ENCODE measurements at places on chromosomes 2 and 18.

- DNase-seq, result no peak
Observed at GRCh38 chr2:55932843-55933242, 9.3 kb upstream of the EFEMP1 start.

DNA sequence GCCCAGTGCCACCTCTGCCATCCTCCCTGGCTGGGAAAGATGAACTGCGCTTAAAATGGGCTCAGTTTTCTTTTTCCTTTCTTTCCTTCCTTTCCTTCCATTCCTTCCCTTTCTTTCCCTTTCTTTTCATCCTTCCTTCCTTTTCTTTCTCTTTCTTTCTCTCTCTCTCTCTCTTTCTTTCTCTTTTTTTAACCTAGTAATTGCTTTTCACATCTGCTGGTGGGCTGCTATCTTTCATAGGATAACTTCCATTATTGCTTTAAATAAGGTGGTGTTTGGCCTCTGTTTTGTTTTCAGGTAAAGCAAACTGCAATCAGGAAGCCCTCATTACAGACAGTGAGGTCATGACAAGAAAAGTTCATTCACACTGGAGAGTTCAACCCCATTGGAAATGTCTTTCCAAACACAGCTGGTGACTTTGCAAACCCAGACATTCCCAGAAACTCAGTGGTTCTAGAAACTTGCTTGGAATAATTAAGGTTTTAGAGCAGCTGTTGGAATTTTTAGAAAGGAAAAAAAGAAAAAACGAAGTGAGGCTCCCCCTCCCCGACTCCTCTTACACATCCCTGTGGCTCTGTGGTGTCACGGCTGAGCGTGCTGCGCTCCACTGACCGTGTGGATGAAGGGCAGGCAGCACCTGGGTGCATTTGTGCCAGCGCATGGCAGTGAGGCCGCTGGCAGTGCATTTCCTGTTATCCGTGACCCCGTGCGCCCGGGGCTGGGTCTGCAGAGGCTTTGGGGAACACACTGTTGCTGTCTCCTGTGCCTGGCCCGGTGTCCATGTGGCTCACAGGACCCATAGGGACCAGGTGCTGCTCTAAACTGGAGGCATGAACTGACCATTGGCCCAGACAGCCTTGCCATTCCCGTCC, 76.9 kb downstream of the MBP start:
- peak; percentile 64 for DNase-seq

GRCh38 chr18:35570182-35570581, 11.4 kb upstream of the GALNT1 start:
- no peak for DNase-seq

GRCh38 chr2:55949211-55949610, 25.6 kb upstream of the EFEMP1 start:
- DNase-seq, result no peak

GRCh38 chr2:240078631-240079030, 25.3 kb upstream of the OR6B3 start:
- no peak for DNase-seq

- no peak for DNase-seq
Observed at GRCh38 chr2:200138391-200139124, 167.9 kb upstream of the SPATS2L start.

DNA sequence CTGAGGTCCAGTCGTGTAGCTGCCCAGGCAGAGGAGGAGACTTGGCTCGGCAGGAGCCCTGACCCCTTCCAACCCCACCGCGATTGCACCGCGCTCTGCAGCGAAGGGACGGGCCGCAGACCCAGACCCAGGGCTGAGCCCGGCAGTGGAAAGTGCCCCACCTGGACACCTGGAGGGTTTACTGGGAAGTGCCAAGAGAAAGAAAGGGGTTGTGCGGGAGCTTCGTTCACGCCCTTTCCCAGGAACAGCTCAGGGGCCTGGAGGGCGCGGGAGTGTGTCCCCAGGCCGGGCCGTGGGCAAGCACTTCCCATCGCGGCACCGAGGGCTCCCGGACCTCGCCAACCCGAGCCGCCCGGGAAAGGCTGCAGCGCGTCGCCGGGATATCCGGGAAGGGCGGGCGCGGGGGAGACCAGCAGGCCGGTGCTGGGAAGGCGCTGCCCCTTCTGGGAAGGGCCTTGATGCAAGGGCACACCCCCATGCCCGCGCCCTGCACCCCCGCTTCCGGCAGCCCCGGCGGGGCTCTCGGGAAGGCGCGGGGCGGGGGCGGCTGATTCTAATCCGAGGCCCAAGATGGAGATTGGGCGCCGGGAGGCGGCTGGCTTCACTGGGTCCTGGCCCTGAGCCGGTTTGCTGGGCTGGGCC, 36.1 kb upstream of the MRPL33 start:
- no peak for DNase-seq

- DNase-seq, result no peak
Observed at GRCh38 chr2:158748926-158749590, 46.1 kb upstream of the DAPL1 start.

GRCh38 chr2:239539083-239539775, 138.4 kb upstream of the HDAC4 start:
- DNase-seq, result no peak

DNA sequence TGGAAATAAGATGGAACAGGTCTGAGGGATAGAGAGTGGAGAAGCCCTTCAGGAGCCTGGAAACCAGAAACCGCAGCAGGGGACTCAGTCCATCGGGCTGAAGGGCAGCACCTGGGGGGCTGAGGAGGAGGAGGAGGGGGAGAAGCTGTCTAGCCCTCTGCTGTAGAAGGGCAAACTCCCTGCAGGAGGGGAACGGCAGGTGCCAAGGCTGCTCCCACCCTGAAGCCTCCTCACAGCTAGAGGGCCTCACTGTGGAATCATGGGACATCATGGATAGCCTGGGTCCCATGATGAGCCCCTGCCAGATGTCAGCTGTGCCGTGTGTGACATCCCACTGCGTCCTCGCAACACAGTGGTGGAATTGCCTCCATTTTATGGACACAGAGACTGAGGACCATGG, 435 bp downstream of the MYO7B start:
- no peak for DNase-seq

DNA sequence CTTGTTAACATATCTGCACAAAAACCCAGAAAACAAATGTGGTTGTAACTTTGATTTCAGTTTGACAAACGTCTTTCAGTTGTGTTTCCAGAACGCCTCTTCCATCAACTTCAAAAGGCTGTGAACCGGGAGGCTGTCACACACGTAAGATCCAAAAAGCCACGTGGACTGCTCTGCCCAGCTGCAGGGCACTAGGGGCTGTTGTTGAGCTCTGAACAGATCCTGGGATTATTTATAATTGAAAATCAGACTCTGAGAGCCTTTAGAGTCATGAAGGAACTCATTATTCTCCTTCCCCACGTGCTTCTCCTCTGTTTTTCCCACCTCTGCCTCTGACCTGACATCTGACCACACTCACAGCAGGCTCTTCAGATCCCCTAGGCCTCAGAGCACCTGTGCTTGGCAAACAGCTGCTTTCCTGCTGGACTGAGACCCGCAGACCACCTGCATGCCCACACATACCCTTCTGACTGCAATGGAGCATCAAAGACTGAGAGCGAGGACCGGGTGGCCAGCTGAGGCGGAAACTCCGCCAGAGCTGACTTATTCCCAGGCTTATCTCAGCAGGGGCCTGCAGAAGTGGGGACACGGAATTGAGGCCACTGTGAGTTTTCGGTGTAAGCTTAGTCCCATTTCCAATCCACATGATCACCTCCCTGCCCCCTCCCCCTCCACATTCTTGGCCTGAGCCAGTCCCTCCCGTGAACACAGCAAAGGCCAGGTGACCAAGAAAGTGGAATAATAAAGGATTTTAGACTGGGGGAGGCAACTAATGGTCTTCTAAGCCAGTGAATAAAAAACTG, 114.8 kb downstream of the ATL2 start:
- no peak for DNase-seq

DNA sequence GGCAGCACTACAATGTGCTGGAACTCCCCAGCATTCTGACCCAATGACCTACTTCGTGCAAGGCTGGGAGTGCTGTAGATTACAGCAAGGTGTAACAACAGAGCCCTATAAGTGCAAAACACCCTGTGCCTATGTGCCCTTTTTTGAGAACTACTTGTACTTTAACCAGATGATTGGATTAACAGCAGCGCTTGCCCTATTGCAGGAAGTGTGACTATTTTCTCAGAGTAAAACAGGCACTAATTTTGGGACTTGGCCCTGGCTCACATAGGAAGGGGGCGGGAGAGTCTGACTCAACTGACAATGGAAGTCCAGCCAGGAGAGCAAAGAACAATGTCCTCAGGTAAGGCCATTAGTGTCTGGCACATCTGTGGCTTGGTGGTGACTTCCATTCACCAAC, 35.6 kb upstream of the RNF125 start:
- DNase-seq, result no peak

- no peak for DNase-seq
Observed at GRCh38 chr2:24863641-24864040, 56.4 kb downstream of the ADCY3 start.

GRCh38 chr2:10347562-10347948, 44.9 kb downstream of the HPCAL1 start:
- no peak for DNase-seq

- no peak for DNase-seq
Observed at GRCh38 chr2:78408795-78409118, 616.7 kb upstream of the REG3G start.

DNA sequence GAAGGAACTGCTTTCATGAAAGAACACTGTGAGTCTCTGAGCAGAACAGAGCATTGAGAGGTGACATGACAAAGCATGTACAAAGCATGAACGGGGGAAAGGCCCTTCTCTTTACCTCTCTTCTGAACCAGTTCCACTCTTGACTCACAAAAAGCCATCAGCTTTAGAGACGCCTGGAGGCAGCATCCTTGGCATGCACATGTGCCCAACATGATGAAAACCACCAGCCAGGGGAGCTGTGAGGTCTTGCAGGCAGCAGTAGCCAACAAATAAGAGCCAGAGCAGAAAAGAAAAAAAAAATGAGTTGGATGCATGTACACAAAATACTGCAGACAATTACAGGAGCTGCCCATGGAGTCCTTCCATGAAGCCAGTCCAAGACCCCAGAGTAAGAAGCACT, 95.5 kb upstream of the AGAP1 start:
- DNase-seq, result no peak

DNA sequence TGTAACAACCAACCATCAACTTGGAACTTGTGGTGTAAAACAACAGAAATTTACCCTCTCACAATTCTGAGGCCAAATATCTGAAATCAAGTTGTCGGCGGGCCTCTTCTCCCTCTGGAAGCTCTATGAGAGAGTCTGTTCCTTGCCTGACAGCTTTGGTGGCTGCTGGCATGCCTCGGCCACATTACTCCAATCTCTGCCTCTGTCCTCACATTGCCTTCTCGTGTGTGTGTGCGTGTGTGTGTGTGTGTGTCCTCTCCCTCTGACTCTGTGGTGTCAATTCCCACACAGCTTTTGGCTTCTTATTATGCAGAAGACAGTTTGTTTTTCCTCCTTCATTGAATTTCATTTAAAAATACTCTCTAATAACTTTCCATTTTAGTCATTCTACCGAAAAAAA, 50.4 kb downstream of the ZDBF2 start:
- no peak for DNase-seq

DNA sequence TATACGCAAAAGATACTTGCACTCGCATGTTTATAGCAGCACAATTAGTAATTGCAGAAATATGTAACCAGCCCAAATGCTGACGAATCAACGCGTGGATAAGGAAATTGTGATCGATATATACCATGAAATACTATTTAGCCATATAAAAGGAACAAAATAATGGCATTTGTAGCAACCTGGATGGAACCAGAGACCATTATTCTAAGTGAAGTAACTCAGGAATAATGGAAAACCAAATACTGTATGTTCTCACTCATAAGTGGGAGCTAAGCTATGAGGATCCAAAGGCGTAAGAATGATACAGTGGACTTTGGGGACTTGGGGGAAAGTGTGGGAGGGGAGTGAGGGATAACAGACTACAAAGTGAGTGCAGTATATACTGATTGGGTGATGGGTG, 1008.0 kb upstream of the CRIM1 start:
- DNase-seq, result no peak

- DNase-seq, result no peak
Observed at GRCh38 chr2:234289834-234290590, 206.9 kb downstream of the ARL4C start.

DNA sequence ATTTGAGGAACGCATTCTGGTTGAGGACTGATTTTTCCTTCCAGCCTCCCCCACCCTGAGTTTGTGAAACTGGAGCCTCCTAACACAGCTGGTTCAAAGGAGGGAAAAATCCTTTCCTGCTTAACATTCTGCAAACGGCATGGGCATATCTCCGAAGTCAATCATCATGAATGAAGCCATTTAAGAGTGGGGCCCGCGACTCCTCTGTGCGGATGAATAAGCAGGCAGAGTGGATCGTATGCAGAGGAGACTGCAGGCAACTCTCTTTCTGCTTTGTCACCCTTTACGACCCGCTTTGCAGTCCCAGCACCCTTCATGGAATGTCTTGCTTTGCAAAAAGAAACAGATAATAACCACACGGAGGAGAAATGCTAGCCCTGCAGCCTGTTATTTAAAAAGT, 305.2 kb downstream of the CLIP4 start:
- DNase-seq, result no peak

DNA sequence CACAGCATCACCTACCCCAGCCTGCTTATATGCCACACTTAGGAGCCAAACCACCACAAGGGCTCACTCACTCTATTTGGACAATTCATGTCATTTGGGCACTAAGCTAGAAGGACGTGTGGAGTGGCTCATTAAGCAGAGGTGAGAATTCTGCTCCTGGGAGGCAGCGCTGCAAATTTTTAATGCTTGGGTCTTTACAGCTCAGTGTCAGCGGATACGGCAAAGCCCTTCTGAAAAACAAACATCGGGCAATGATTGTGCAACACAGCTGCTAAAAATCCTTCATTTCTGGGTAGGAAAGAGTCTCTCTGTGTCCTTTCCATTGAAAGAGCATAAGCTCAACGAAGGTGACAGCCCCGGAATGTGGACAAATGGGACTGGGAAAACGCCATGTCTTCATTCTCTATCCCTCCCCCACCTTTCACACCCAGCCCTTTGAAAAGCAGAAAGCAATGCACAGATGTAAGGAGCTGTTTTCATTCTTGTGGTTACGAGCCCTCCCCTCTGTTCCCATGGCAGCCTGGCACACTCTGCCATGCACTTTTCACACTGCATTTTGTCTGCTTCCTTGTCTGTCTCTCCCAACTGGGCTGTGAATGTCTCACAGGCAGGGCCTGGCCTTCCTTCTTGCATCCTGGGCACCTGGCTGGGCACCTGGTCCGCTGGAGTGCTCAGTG, 16.0 kb downstream of the TMEM177 start:
- no peak for DNase-seq

GRCh38 chr18:8763611-8764010, 58.3 kb downstream of the MTCL1 start:
- no peak for DNase-seq

- no peak for DNase-seq
Observed at GRCh38 chr2:195603998-195604397, 53.0 kb upstream of the SLC39A10 start.

DNA sequence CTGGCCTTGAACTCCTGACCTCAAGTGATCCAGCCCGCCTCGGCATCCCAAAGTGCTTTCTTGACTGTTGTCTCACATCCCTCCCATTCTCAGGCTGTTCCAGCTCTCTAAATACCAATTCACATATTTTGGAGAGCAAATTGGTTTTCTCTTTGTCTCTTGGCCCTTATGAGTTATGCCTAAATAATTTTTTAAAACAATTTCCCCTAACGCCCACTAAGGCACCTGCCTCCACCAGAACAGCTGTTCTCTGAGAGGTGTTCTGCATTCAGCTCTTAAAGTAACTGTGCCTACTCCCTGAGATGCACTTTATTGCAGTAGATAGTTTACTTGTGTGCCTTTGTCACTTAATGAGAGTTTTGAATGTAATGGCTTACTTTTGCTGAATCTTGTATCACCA, 6.9 kb downstream of the CCDC195 start:
- DNase-seq, result no peak

GRCh38 chr2:107595749-107596148, 230.9 kb upstream of the RGPD4 start:
- no peak for DNase-seq

GRCh38 chr2:47704287-47704686, 78.7 kb upstream of the MSH6 start:
- no peak for DNase-seq
